ENCODE measurements at places on chromosomes 4 and X.

DNA sequence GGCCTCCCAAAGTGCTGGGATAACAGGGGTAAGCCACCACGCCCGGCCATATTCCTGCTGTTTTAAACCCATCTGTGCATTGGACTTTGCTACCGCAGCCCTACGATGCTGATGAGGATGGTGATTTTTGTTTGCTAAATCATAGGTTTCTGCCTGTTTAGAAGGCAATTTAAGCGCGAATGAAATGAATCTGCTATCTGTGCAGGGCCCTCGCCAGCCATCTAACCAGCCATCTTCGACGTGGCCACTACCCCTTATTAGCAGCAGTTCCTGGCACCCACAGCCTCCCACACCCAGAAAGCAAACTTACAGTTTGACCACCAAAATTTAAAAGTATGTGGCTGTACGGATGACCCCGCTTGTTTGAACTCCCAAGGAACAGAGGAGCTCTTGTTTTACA is 178.5 kb downstream of the SHOX start:
- DNase-seq: no peak

DNA sequence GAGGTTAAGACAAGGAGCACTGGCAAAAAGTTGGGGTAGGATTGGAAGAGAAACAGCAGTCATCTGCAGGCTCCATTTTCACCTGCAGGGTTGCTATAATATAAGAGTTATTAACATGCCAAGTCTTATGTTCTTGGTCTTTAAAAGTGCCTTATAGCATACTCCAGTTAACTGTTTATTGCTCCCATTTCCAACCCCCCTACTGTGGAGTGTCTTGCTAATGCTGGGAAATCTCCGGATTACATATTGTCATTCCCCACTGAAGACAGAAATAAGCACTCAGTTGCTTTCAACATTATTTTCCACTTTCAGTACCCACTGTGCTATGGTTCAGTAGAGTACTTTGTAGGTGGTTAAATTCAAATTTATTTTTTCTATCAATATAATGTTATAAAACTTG is 1014.3 kb downstream of the RPA4 start:
- DNase-seq: no peak

DNA sequence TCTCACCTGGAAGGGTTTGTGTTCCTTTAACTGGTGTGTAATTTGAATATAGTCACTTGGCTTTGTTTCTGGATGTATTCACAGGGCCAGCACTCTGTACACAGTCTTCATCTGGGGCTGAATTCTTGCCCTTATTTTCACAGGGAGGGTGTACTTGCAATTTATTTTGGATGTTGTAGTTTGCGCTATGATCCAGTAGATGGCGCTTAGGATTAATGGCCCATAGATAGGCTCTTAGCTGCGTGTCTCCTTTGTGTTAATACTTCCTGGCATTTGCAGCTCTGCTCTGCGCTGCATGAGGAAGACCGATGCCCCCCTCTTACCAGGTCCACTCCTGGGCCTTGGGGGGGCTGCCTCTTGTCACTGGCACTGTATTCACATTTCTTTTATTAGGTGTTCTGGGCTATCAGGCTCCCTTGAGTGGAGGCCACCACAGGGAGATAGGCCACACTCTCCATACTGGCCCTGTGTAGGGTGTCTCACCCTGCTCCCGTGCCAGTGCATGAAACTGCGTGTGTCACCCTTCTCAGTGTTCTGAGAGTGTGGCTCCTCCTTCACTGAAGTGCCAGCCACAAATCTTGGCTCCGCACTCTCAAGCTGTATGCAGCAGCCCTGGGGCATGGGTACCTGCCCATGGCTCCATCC is 562.2 kb downstream of the ZIC3 start:
- no peak for DNase-seq

DNA sequence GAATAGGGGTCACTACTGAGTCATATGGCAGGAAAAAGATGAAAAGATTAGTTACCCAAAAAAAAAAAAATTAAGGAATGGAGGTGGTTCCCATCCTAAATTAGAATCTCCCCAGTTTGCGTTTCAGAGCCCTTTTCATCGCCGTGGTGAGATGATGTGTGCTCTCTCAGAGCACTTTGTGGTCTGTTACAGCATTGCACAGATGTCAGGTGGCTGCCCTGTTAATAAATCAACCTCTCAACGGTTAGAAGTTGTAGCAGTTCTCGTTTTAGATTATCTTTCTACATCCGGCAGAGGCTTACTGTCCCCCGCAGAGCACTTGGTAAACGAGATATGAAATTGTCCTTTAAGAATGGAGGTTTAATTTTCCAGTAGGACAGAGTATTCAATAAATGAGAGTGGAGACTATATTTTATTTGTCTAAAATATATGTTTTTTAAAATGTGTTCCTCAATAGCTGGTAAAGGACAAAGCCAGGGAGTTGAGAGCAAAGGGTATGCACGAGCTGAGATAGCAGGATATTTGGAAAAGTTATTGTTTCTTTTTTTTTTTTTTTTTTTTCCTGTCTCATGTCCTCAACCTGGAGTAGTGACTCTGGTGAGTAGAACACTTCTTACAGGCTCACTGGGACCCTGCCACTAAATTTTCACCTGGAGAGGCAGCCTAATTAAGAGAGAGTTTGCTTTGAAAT is 26.9 kb downstream of the AFF1 start:
- DNase-seq: no peak

DNA sequence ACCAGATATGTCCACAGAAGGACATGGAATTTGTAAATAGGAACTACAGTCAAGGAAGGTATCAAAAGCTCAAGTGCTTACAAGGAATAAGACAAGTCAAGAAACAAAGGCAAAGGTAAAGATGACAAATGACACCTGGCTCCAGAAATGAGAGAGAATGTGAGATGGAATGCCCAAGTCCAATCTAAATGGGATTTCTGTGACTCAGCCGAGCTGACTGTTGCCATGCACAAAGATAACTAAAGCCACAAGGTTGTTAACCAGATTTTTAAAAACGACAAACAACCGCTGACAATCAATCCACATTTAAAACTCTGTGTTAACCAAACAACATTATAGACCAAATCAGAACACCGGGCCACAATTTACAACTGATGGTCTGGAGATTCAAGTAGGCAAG is 1.1 kb downstream of the NFXL1 start:
- DNase-seq: no peak

DNA sequence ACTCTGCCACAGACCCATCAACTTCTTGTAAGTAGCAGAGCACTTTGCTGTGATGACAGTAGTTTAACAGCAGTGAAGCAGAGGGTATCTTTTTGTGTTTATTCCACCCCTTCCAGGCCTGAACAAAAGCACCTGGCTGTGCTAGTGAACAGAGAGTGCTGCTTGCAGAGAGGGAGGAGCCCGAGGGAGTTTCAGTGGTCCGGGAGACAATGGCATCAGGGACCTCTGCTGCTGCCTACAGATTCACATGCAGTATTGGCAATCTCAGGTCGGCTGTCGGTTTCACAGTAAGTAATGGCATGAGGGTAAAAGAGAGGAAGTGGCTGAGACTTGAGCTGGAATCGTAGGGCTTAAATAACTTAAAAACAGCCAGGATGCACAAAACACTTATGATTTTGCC is 755.8 kb downstream of the RPA4 start:
- DNase-seq: no peak

DNA sequence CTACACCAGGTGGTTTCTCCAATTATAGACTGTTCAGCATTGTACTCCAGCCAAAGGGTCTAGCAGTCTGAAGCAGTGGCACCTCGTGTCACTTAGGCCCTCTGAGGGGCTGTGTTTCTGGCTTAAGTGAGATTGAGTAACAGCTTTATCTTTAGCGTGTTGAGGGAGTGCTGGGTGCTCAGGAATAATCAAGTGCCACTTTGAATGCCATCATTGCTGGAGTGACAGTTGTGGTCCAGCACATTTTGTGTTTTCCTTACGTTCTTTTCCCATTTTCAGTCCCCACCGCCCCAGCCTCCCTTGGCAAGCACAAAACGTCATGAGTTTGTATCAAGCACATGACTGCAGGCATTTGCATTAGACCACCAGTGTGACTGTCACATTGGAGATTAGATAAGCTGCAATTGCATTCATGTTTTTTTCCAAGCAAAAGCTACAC is 58.7 kb downstream of the FNIP2 start:
- DNase-seq: no peak

- no peak for DNase-seq
These were observed 606.9 kb downstream of the RPA4 start for GRCh38 chrX:97490656-97491055.

DNA sequence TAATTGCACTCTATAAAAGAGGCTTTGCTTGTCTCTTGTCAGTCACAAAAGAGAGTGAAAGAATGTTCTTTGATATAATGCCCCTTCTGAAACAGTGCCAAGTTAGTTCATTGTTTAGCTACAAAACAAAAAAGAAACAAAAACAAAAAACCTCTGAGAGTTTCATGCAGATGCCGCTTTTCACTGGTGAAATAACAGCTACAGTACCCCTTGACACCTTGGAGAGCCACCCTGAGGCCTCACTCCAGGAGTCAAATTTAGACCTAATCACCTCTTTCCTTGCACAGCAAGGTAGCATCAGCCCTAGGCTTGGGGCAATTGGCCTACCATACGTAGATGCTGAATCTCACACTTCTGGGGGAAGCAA is 185.2 kb downstream of the UNC5C start:
- no peak for DNase-seq

DNA sequence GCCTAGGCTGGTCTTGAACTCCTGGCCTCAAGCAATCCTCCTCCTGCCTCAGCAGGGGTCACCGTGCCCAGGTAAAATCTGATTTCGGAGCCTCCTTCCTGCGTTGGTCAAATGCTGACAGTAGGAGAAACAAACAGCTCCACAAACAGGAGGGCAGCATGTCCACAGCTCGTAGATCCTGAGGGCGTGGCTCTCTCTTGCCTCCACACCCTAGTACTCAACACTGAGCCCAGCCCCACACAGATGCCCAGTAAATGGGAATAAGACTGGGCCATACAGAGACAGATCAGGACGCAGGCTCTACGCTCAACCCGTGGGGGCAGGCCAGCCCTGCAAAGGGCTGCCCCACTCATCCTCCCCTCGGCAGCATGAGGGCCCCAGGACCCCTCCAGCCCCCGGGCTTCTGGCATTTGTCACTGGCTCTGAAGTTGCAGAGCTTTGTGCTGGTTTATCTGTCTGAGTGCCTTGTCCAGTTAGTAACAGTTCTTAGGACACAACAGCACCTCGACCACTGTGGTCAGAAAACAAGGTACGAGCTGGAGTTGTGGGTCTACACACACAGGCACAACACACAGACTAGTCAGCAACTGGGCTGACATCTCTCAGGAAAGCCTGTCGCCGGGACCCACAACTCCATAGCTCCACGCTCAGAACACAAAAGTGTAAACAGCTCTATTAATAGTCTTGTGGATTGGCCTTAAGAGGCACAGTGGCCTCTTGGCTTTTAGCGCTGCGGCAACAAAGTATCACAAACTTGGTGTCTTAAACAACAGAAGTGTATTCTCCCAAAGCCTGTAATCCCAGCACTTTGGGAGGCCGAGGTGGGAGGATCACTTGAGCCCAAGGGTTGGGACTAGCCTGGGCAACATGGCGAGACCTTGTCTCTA is 5.2 kb downstream of the TNIP2 start:
- no peak for DNase-seq

DNA sequence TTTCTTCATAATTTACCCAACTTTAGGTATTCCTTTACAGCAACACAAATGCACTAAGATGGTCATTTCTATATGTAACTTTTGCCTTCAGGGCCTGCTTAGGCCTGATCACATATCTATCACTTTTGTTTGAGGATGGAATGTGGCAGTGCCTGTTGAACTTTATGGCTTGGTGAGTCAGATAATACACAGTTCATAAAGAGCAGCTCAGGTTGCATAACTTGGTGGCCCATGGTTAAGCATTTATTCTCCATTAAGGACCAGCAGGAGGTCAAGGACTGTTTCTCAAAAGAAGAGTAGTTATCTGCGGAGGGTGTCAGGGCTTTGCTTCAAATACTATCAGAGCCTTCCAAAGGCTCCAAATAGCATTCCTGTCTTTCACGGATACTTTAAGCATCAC is 124.1 kb upstream of the PDHA2 start:
- no peak for DNase-seq

- DNase-seq: no peak
These were observed 81.1 kb upstream of the CT45A1 start for GRCh38 chrX:135632353-135632752.

GRCh38 chr4:44646151-44646550 is 5.3 kb downstream of the YIPF7 start:
- DNase-seq: no peak

DNA sequence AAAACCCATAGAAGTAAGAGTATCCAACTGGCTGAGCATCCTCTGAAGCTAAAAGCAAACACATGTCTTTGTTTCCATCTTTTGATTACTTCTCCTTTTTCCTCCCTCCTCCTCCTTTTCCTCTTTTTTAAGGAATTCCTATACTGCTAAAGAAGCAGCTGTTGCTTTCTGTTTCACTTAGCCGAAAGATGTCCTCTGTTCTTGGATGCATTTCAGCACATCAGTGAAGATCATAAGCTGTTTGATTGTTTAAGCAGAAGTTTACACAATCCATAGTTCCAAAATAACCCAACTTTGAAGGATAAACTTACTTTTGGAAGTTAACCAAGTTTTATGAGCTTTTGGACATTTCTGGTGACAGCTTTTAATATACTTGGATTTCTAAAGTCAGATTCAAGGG is 55.1 kb upstream of the TNIP3 start:
- no peak for DNase-seq

DNA sequence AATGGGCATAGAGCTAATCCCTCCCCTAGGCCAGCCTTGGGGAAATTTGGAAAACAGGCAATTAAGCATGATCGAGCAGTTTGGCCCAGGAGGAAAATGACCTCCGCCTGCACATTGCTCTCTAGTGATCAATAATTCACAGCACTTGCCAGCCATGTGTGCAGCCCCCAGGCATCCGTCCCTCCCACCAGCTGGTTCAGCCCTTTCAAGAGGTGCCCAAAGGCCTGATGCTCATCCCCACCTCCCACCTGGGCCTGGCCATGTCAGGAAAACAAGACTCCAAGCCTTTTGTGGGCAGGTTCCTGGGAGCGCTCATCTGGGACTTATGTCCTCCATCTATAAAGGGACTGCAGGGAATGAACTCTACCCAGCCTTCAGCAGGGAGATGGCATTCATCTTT is 17.5 kb upstream of the PPP2R2C start:
- no peak for DNase-seq

- no peak for DNase-seq
These were observed 129.3 kb upstream of the SLIT2 start for GRCh38 chr4:20122198-20122988.

GRCh38 chr4:158949099-158949498 is 153.8 kb upstream of the RAPGEF2 start:
- DNase-seq: no peak

- DNase-seq: no peak
These were observed 171.9 kb downstream of the DKK2 start for GRCh38 chr4:106864231-106864630.

All from stimulated activated CD8-positive, alpha-beta memory T cell treated with anti-CD3 and anti-CD28 coated beads, Interleukin-7, amount 100 ng/mL, for 48 hours (primary cell).